ENCODE measurements at places on chromosomes 7 and 10.

- peak; percentile 34 for DNase-seq
These were observed 32.4 kb downstream of the WBP1L start for GRCh38 chr10:102775935-102776669.

DNA sequence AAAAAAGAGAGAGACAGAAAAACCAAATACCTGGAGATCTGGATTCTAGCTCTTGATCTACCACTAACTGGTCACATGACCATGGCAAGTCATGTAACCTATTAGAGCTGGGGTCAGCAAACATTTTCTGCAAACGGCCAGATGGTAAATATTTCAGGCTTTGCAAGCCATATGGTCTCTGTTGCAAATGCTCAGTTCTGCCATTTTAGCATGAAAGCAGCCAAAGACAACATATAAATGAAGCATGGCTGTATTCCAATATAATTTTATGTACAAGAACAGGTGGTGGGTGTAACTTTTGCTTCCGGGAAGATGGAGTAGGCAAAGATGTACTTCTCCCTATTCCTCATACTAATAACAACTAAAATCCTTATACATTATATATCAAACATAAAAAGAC, 6.7 kb downstream of the FRA10AC1 start:
- no peak for DNase-seq

- DNase-seq: peak; percentile 76
These were observed 21.6 kb upstream of the GIMAP2 start for GRCh38 chr7:150663802-150664494.

DNA sequence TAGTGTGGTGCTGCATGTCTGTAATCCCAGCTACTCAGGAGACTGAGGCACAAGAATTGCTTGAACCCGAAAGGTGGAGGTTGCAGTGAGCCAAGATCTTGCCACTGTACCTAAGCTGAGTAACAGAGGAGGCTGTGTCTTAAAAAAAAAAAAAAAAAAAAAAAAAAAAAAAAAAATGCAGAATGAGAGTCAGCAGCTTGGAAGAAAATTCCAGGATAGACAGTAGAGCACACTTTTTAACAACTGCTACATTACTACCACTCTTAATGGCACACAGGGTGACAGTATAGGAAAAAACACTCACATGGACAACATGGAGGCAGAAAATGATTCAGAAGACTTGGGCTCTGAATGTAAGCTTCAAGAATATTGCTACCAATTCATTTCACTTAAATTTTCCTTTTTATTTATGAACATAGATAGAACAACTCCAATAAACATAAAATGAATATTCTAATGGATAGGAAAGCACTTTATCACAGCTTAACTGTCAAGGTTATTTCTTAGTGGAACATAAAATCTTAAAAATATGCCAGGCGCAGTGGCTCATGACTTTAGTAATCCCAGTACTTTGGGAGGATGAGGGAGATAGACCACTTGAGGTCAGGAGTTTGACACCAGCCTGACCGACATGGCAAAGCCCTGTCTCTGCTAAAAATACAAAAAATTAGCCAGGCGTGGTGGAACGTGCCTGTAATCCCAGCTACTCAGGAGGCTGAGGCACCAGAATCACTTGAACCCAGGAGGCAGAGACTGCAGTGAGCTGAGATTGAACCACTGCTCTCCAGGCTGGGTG, 31.5 kb downstream of the CHCHD3 start:
- DNase-seq: no peak

DNA sequence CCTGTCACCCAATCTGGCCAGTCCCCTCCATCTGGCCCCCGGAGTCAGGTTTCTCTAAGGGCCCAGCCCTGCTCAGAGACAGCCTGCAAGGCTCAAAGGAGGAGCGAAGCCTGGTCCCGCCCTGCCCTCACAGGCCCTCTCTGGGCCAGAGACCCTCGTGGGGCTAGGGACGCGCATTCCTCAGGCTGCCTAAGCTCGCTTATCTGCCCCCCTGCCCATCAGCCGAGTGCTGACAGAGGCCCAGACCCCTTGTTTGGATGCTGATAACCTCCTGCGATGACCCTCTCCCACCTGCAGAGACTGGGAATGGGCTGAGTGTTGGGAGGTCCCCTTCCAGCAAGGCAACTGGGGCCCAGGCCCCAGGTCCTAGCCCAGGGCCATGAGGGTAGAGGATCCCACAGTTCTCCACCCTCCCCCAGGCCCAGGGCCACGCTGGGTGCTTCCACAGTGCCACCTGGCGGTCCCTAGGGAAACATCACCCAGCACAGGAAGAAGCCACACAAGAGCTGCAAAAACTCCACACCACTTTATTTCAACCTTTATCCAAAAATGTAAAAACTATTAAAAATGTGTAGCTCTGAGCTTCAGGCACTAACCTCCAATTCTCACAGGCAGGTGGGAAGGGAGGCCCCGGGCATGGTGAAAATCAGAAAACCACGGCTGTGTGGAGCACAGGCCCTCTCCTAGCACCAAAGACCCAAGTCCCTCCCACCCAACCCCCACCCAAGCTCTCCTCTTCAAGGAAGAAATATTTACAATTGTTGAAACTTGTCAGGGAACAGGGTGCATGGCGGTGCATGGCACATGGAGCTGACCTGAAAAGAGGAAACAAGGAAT, 2.2 kb downstream of the NPM3 start:
- peak; percentile 80 for DNase-seq

DNA sequence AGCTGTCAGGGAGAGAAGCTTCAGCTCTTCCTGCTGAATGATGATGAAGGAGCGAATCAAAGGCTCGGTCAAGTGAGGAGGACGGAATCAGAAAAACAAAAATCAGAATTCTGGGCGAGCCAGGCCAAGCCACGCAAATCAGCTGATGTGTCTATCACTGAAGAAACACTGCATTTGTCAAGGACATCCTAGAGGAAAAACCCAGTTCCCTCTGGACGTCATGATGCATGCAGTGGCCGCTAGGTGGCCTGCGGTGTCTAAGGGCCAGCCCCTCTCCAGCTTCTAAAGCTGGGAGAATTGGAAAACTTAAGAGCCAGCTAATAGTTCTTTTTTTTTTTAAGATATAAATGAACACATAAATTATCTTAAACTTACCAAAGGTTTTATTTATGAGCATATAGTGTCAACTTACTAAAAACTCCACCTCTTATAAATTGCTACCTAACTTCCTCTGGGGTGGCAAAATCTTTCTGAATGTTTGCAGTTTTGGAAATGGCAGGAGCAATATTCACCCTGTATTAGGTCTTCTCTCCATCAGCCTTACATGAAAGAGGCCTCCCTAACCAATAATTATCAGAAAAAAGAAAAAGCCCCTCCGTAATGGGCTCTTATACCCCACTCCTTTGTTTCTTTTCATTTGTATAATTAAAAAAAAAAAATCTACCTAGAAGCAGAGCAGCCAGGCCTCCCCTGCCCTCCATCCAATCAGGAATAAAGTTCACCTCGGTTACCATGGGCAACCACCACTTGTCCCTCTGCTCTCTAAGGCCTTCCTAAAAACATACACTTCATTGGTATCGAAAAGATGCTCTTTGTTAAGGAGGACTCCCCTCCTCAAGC, 186.8 kb downstream of the USP6NL start:
- no peak for DNase-seq
